NCI-H1092 (cell line): ENCODE measurements at places on chromosomes 3 and 15.

- DNase-seq = no peak
These were observed 120.3 kb downstream of the FMN1 start for GRCh38 chr15:33074212-33074611.

DNA sequence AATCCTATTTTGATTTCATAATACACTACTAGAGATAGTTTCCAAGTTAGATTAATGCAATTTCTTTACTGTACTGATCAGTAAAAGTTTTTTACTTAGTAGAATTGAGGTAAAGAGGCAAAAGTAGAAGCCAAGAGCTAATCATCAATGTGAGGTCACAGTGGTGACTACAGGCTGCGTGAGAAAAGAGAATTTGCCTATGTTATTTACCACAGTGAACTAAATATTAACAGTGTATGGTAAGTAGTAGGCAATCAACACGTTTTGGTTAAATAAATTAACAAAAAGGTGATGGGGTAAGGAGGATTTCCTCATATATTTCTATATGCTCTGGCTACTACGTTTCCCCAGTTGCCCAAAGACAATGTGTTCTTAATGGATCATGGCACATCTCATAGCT, 202.2 kb upstream of the CMC1 start:
- DNase-seq = no peak

GRCh38 chr15:29437888-29438702, 168.5 kb upstream of the NSMCE3 start:
- DNase-seq = no peak

DNA sequence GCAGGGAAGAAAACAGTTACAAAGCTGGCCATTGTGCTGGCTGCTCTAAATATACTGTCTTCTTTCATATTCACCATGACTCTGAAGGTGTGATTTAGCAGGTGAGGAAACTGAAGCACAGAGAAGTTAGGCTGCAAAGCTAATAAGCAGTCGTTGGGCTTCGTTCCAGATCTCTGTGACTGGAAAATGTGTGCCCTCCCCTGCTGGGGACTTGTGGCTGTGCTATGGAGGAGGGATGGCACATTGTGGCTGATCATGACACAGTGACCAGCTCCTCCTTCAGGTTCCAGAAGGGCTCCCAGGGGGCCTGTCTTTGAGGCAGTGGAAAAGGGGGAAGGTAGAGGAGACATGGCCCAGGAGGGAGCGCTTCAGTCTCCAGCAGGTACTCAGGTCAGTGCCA, 19.2 kb downstream of the PXK start:
- DNase-seq = no peak

- DNase-seq = no peak
These were observed 430.0 kb downstream of the SHQ1 start for GRCh38 chr3:72418244-72418643.

DNA sequence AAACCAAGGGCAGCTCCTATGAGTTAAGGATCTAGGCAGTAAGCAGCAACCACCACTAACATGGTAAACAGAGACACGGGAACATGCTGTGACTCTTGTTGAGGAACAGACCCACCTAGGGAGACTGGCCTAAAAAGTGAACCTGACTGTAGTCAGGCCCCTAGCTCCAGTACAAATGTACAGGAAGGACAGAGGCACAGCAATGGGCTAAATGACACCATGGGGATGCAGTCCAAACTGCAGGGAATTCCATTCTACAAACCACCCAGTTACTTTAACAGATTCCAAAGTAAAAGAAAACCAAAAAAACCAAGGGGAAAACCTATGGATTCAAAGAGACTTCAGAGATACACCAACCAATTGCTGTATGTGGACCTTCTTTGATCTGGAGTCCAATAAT, 28.2 kb upstream of the CGNL1 start:
- DNase-seq = no peak
